ENCODE measurements at places on chromosomes 11 and 22. TPM values are rescaled to one million over a fixed set of nuclear protein-coding genes. Genes with fewer than 3 reads are reported as not detected.

DNA sequence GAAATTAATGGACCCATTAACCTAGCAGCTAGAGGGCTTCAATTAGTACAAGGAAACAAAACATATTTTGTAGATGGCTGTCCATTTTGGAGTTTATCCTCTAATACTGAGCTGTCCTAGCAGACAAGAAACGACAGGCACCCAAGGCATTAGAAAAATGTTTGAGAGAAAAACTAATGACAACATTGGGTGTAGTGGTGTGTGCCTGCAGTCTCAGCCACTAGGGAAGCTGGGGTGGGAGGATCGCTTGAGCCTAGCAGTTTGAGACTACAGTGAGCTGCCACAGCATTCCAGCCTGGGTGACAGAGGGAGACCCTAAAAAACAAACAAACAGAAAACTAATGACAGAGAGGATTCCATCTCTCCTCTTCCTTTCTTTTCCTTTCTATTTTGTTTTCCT lies 1.5 kb downstream of the A4GALT start:
- DNase-seq, result no peak

DNA sequence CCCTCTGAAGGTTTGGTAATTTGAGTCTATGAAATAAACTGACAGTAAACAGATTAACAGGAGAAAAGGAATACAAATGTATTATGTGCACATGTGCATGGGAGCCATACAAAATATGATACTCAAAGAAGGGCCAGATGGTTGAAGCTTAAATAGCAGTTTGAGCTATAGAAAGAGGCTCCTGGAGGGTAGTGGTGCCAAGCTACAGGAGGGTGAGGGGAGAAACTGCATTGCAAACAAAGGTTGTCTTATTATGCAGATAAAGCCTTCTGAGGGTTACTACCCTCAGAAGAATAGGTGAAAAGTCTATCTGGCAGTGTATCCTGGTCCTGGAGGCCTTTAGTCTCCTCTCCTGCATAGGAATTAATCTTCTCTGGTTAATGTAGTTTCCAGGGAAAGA lies 267.3 kb upstream of the MPPED2 start:
- DNase-seq, result no peak

GRCh38 chr11:10257478-10257877 lies 36.5 kb downstream of the SBF2 start:
- DNase-seq, result no peak

DNA sequence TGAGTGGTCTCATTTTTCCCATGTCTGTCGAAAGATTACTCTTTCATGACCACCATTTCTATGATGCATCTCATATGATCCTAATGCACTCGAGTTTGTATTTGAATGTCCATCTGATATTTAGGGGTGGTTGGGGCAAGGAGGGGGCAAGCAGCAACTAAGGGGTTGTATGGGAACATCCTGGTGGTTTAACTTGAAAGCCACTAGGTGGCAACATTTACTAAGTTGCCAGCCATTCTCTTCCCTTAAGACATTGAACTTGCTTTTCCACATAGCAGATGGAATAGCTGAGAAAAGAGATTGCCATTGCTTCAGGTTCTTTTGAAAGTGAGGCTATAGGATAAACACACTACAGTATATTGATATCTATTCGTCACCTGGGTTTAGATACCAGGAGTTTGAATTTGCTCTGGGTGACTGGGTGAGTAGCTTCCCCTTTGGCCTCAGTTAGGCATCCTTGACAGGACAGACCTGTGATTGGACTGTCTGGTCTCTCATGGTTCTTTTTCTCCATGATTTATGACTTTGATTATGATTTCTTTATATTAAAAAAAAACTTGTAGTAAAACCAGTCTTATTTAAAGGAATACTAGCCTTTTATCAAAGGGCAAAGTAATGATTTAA lies 32.4 kb downstream of the NF2 start:
- DNase-seq, result no peak

DNA sequence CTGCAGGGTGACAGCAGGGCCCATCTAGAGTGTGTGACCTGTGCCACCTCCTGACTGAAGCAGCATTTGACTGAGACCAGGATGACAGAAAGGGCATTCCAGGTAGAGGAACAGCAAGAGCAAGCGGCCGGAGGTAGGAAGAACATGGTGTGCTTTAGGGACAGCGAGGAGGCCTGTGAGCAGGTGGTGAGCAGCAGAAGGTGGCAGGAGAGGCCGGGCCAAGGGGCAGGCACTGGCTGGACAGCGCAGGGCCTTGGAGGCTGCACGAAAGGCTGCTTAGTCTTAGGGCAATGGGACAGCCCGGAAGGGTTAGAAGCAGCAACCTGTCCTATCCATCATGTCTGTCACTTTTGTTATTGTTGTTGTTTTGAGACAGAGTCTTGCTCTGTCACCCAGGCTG lies 17.6 kb upstream of the LRRC32 start:
- no peak for DNase-seq

Gene OLFML1
- 2.2 TPM for total RNA-seq
